Glutamatergic neuron (in vitro differentiated cells): ENCODE measurements at places on chromosomes 16 and 17. TPM values are rescaled to one million over a fixed set of nuclear protein-coding genes. Genes with fewer than 3 reads are reported as not detected.

TEX19 gene
- total RNA-seq, result not detected

PPM1D gene
- 19.3 TPM for total RNA-seq

TAC4 gene
- not detected for total RNA-seq

SLC13A2 gene
- total RNA-seq, result not detected

SOCS1 gene
- 11.1 TPM for total RNA-seq

EPOP gene
- 2.0 TPM for total RNA-seq

SLC47A1 gene
- total RNA-seq, result not detected

OR4D2 gene
- total RNA-seq, result not detected

MLLT6 gene
- total RNA-seq, result 59.8 TPM

SOST gene
- not detected for total RNA-seq

NPIPA8 gene
- total RNA-seq, result not detected

TMEM92 gene
- not detected for total RNA-seq

ENPP7 gene
- not detected for total RNA-seq

KRT13 gene
- not detected for total RNA-seq

USP6 gene
- 4.7 TPM for total RNA-seq

TEKT1 gene
- not detected for total RNA-seq

TPSD1 gene
- total RNA-seq, result not detected

ZPBP2 gene
- not detected for total RNA-seq

PITPNM3 gene
- 1.4 TPM for total RNA-seq

NPIPB6 gene
- 3.1 TPM for total RNA-seq

KRTAP3-2 gene
- total RNA-seq, result not detected

KIF18B gene
- 7.4 TPM for total RNA-seq

- DNase-seq, result no peak
Measured at GRCh38 chr17:30372755-30373154, 6.0 kb upstream of the CPD start.

GRCh38 chr16:66959704-66960161 is 1.3 kb upstream of the CES3 start:
- DNase-seq, result no peak

GRCh38 chr17:80253631-80254395 is 6.8 kb upstream of the RNF213 start:
- no peak for DNase-seq

DNA sequence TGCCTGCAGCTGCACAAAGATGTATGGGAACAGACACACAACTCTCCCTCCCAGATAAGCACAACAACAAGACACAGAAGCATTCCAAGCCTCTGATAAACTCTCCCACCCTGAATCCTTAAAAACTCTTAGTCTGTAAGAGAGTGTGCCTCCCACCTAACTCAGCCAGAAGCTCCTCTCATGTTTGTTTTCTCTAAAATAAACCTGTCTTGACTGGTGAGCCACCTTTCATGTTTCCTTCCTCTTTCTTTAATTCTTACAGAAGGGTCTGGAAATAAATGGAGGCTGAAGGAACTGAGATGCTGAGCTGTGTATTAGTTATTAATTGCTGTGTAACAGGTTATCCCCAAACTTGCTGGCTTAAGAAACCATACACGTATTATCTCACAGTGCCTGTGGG is 57.2 kb downstream of the MEOX1 start:
- DNase-seq, result no peak

- no peak for DNase-seq
Measured at GRCh38 chr17:41415411-41415810, 9.0 kb downstream of the KRT37 start.

- no peak for DNase-seq
Measured at GRCh38 chr17:3817851-3818605, 17.0 kb upstream of the ITGAE start.

DNA sequence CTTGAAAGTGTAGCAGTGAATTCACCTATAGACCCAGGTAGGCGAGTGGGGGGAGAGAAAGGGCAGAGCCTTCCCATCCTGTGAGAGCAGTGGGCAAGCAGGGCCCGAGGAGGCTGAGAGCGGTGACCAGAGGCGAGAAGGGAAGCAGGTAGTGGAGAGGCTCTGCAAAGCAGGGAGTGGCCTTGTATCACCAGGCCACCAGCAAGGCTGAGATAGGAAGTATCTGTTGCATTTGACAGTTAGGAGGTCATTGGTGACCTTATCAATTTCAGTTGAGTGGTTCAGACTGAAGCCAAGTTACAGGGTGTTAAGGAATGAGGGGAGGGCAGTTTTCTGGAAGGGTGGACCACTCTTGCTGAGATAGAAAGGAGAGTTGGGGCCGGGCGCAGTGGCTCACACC is 10.7 kb upstream of the HSD3B7 start:
- no peak for DNase-seq

DNA sequence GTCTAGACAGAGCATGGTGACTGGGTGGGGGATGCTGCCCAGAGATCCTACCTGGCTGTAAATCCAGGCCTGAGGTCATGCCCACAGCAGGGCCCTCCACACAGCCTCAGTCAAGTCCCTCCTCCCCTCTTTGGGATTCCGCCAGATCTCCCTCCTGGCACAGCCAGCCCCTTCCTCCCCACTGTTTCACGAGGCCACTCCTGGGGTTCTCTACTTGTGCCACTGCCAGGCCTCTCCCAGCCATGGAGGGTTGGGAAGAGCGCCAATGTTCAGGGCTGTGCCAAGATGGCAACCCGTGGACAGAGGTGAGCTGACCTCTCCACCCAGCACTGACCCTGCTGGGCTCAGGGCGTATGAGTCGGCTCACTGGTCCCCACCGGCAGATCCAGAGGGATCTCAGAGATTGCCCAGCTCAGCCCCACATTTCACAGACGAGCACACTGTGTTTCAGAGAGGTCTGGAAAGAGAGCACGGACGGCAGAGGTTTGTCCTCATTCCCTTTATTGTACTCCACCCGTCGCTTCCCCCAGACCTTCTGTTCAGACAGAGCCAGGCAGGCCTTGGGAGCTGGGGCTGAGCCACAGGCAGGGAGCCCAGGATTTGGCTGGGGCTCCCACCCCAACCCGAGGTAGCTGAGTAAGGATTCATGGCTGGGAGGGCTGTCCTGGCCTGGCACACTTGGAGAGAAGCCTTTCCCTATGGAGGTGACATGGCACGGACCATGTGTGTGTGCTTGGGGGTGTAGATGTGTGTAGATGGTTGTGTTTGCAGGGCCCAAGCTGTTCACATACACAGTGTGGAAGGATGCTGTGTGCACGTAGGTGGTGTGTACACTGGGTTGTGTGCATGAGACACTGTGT is 3.5 kb upstream of the CAMKK1 start:
- DNase-seq, result no peak

- peak; percentile 41 for DNase-seq
Measured at GRCh38 chr17:9022573-9023391, 1.5 kb downstream of the NTN1 start.

DNA sequence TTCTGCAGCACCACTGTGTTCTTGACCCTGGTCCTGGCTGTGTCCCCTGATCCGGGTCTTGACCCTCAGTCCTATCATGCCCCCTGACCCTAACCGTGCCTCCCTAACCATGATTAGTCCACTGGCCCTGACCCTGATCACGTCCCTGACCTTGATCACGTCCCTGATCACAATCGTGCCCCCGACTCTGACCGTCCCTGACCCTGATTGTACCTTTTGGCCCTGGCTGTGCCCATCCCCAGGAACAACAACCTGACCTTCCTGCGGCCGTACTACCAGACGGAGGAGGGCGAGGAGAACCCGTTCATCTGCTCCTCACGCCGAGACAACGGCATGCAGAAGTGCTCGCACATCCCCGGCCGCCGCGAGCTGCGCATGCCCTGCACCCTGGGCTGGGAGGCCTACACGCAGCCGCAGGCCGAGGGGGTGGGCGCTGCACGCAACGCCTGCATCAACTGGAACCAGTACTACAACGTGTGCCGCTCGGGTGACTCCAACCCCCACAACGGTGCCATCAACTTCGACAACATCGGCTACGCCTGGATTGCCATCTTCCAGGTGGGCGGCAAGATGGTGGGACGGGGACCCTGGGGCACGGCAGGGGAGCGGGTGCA is 24.9 kb downstream of the TPSG1 start:
- no peak for DNase-seq

- no peak for DNase-seq
Measured at GRCh38 chr17:50855708-50856330, 10.3 kb downstream of the TOB1 start.

GRCh38 chr17:61291451-61292285 is 108.0 kb upstream of the TBX2 start:
- DNase-seq, result no peak

GRCh38 chr16:81405702-81406113 is 38.9 kb upstream of the CMIP start:
- DNase-seq, result no peak

- DNase-seq, result peak; percentile 71
Measured at GRCh38 chr16:53091466-53092211, 36.8 kb downstream of the CHD9 start.

GRCh38 chr17:71168053-71168741 is 952.6 kb upstream of the SOX9 start:
- no peak for DNase-seq

GRCh38 chr16:58635502-58635901 is 5.9 kb upstream of the CNOT1 start:
- DNase-seq, result no peak

- DNase-seq, result no peak
Measured at GRCh38 chr17:43217614-43218087, 6.0 kb downstream of the TMEM106A start.

- DNase-seq, result no peak
Measured at GRCh38 chr16:354971-355461, 2.5 kb upstream of the AXIN1 start.

GRCh38 chr16:80993307-80993706 is 13.4 kb downstream of the CMC2 start:
- DNase-seq, result no peak

- DNase-seq, result peak; percentile 58
Measured at GRCh38 chr16:49854796-49855203, 1.1 kb downstream of the ZNF423 start.

- DNase-seq, result no peak
Measured at GRCh38 chr17:10052106-10052813, 146.1 kb downstream of the GAS7 start.

DNA sequence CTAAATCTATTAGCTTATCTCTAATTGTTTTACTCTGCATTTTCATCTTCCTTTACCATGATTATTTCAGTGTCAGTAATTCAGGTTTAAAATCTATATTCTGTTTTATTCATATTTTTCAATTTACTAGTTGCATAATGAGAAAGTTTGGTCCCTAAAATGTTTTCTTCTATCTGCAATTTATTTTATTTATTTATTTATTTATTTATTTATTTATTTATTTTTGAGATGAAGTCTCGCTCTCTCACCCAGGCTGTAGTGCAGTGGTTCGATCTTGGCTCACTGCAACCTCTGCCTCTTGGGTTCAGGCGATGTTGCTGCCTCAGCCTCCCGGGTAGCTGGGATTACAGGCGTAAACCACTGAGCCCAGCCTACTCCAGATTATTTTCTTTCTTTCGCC is 1597.3 kb downstream of the CDH8 start:
- no peak for DNase-seq

DNA sequence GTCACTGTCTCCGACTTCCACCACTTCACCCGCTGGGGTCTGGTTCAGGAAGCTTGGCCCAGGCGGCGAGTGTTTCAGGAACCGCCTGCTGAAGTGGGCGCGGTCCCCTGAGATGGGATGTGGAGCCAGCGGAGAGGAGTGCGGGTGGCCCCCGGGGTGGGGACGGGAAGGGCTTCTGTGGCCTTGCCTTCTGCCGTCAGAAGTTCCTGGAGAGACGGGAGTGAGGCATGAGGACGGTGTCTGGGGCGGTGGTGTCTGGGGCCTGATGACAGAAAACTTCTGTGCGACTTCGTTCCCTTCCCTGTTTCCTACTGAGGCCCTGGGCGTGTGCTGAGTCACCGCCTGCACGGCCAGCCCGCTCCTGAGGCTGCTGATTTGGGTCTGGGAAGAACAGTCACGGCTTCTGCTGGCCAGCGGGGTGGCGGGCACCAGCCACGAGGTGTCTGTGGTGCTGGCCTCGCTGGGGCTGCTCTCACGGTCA is 12.3 kb upstream of the NLRC3 start:
- DNase-seq, result no peak

GRCh38 chr17:4631431-4631830 is 10.0 kb downstream of the ALOX15 start:
- no peak for DNase-seq

- no peak for DNase-seq
Measured at GRCh38 chr16:84686707-84687298, 13.0 kb upstream of the USP10 start.

DNA sequence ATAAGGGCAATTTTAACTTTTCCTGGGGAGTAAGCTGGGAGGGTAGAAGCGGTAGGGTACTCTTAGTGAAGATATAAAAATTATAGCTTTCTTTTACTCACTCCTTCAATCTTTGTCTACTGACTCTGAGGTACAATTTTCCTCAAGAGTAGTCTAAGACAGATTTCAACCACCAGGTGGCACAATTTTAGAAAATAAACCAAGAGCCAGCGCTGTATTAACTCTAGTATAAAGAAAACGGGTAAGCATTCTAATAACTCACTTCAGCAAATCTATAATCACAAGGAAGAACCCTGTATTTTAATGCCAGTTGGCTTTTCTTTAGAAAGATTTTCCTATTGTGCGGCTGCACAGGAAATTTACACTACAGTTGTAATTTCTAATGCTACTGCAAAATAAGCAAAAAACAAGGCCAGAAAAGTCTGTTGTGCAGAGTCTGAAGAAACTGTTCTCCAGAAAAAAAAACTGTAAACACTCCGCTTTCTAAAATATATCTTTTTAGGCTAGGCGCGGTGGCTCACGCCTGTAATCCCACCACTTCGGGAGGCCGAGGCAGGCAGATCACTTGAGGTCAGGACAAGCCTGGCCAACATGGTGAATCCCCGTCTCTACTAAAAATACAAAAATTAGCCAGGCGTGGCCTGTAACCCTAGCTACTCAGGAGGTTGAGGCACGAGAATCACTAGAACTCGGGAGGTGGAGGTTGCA is 1.9 kb downstream of the CMC2 start:
- DNase-seq, result no peak

DNA sequence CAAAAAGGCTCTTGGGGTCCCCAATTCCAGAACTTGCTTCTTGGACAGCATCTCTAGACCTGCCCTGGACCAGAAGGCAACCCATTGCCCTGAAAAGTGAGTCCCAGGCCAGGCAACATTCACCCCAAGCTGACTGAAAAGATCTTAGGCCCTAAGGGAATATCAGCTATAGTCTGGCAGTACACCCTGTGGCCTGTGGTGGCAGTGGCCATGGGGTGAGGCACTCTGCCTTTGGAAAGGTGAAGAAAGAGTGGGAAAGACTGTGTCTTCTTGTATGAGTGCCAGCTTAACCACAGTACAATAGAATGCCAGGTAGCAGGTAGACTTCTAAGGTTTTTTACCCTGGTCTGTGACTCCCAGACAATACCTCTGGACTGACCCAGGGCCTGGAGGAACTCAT is 564.5 kb downstream of the CDH8 start:
- DNase-seq, result no peak

- DNase-seq, result no peak
Measured at GRCh38 chr17:19664136-19664820, 15.7 kb downstream of the ALDH3A2 start.

GRCh38 chr16:57950382-57950781 is 20.5 kb downstream of the CNGB1 start:
- no peak for DNase-seq

GRCh38 chr16:89953671-89954406 is 5.3 kb downstream of the DEF8 start:
- DNase-seq, result no peak

GRCh38 chr17:80277751-80278671 is 17.4 kb downstream of the RNF213 start:
- DNase-seq, result no peak

GRCh38 chr17:15456496-15456895 is 10.9 kb downstream of the CDRT4 start:
- no peak for DNase-seq

- DNase-seq, result no peak
Measured at GRCh38 chr17:7156342-7156940, 22.7 kb downstream of the ASGR1 start.

- no peak for DNase-seq
Measured at GRCh38 chr16:84546669-84547545, 42.4 kb upstream of the MEAK7 start.

- peak; percentile 75 for DNase-seq
Measured at GRCh38 chr17:81821603-81822311, 11.3 kb downstream of the MCRIP1 start.
